AG20443 (cell line): ENCODE measurements at places on chromosomes 16 and 17.

GRCh38 chr17:67245694-67246402 is 852 bp upstream of the HELZ start:
- peak; percentile 33 for DNase-seq

DNA sequence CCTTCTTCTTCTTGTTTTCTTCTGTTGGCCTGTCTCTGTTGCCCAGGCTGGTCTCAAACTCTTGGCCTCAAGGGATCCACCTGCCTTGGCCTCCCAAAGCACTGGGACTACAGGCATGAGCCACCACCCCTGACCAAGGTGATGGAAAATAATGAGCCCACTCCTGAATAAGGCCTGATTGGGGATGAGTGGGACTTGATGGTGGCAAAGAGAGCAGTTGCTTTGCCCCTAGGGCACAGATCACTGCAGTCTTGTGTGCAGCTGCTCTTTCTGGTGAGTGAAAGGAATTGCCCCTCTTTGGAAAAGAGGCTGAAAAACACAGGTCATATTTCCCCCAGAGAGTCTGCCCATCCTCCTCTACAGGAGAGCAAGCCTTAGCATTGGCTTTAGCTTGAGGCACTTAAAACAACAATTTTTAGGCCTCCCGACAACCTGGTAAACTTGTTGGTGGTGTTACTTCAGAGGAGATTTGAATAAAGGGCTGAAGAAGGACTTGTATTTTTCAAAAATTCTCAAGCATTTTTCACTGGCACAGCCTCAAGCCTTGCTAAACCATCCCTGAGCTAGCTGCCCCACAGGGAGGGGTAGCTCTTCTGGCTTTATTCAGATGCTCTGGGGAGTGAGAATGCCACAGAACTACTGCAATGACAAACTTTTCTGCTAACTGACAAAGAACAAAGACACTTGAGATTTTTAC is 6.1 kb upstream of the PDP2 start:
- DNase-seq = no peak

DNA sequence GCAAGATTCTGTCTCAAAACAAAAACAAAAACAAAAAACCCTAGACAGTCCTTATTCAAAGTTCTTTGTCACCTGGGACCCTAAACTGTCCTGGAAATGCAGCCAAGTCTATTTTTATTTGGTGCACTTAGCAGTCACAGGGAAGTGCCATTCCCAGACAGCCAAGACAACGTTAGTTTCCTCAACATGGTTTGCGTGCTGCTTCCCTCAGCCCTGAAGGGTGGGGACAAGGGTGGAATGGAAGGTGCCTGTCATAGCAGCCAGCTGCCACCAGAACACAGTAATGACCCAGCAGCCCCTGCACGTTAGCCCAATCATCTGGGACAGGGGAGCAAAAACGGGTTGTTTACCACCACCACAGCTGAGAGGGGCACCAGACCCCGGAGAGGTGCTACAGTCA is 16.9 kb downstream of the CREBBP start:
- no peak for DNase-seq

- no peak for DNase-seq
Observed at GRCh38 chr16:56732832-56733231, 2.9 kb downstream of the NUP93 start.

DNA sequence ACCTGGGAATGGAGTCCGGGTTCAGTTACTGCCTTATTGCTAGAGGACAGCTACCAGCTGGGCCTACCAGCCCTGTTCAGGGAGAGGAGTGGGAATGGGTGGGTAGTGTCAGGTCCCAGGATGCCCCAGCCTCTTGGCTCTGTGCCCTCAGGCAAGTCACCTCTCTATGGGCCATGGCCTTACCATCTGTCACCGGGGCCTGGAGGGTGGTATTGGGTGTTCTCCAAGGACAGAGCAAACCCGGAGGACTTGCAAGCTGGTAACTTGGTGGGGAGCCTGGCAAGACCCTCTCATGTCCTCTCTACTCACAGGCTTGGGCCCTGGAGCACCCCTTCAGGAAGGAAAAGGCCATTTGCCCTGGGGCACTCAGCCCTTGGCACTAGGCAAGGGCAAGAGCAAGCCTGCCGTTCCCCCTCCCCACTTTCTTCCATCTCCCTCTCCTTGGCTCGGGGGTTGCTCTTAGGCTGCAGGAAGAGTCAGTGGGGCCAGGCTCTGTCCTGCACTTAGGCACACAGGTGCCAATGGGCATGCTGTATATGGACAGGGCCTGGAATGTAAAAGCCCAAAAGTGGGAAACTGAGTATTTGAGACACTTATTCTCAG is 170.0 kb upstream of the ZNF267 start:
- no peak for DNase-seq
